Activated CD4-positive, CD25-positive, alpha-beta regulatory T cell treated with anti-CD3 and anti-CD28 coated beads, Interleukin-2, amount 50 U/mL, for 72 hours (primary cell): ENCODE measurements at places on chromosomes 12 and 14.

- no peak for DNase-seq
Observed at GRCh38 chr12:74685385-74685784, 147.8 kb downstream of the ATXN7L3B start.

GRCh38 chr14:26199590-26200370, 398.1 kb downstream of the NOVA1 start:
- DNase-seq, result no peak

DNA sequence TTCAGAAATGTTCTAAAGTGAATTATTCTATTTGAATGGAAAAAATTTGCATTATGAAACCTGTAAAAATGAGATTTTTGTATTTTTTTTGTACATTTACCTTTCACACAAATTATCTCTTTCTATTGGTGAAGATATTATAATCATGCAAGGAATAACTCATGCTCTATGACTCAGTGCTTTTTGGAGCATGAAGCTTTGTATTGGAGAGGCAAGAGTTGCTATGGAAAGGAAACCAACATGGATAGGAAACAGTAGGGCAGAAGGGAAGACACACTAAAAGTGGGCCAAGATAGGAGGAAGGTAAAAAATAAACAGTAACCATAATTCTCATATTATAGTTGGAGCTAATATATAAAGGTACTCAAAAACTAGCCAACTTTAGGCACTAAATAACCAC, 79.0 kb downstream of the PLCZ1 start:
- DNase-seq, result no peak

DNA sequence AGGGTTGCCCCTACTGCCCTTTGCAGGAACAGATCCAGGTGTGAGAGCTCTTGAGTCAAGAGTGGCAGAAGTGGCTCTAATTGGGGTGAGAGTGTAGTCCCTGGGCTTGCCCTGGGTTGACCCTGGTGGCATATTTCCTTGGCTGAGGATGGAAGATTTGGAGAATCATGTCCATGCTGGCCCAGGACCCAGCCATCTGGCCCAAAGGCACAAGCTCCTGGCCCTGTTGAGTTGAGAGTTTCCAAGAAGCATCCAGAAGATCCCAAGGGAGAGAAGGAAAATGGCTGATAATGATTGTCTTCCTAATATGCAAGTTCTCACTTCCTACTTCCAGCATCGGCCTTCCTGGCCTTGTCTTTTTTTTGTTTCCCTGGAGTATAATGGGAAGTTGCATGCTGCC, 55.5 kb upstream of the SRSF5 start:
- DNase-seq, result no peak

DNA sequence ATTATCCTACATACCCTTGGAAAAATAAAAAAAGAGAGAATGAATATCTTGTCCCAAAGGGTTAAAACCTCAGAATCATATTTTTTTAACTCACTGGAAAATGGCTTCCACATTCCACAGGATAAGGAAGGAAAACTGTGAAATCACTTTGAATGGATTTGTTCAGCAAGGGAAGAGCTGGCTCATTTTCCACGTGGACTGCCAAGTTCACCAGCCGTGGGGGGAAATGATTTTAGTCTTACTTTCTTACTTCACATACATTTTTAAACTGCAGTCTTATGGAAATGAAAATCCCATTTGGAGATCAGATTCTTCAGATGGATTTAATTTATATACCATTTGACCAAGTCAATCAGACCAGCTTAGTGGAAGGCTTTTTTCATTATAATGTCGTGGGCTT, 29.9 kb upstream of the AEBP2 start:
- no peak for DNase-seq

GRCh38 chr14:50875359-50876070, 3.7 kb downstream of the ABHD12B start:
- peak; percentile 58 for DNase-seq

- no peak for DNase-seq
Observed at GRCh38 chr14:20415782-20416206, 2.5 kb upstream of the TEP1 start.

DNA sequence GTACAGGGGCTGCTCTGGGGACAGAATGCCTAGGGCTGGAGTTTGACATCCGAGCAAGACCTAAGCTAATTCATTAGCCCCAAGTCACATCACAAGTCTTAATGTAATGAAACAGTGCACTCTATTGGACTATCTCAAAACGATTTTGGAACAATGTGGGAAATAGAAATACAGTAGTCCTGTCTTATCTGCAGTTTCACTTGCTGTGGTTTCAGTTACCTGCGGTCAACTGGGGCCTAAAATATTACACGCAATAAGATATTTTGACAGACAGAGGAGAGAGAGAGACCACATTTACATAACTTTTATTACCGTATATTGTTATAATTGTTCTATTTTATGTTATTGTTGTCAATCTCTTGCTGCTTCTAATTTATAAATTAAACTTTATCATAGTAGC, 21.1 kb downstream of the MOAP1 start:
- DNase-seq, result no peak

GRCh38 chr12:106115440-106115839, 23.3 kb downstream of the NUAK1 start:
- no peak for DNase-seq
